ENCODE measurements at places on chromosomes 2 and 18.
A peak's percentile ranks its signal among the peaks of the same experiment; 100 is the strongest.

- no peak for DNase-seq
Observed at GRCh38 chr2:10733566-10733925, 12.1 kb downstream of the ATP6V1C2 start.

DNA sequence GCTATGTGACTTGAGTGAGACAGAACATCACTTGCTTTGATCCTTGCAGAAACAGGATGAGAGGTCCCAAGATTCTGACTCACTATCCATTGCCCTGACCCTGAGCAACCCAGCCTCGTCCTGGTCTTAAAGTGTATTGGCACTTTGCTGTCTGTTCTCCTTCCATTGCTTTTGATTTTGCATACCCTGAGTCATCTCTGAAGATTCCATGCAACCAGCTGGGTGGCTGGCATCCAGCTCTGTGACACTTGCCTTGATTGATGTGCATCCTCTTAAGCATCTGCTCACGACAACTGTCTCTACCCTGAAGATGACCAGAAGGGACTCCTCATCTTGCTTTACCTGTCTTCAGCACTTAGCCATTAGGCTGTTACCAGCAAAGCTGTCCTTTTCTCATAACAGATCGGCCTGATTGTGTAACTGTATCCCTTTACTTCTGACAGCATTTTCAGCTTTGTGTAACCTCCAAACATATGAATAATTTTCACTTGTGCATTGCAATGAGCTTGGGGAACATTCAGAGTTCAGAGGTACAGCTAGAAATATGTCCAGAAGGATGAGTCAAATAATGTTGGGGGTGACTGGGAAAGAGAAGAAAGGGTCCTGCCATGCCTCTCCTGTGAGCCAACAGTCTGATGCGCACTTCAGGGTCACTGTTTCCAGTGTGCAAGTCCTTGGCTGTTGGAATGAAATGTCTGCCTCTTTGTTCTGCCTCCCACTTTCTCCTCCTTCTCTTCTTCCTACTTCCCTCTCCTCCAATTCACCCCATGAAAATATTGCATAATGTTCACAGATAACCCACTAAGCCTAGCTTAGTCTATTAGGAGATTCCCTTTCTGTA, 249.7 kb upstream of the OSR1 start:
- DNase-seq: no peak

GRCh38 chr18:57780706-57781347, 22.3 kb downstream of the ATP8B1 start:
- DNase-seq: no peak

DNA sequence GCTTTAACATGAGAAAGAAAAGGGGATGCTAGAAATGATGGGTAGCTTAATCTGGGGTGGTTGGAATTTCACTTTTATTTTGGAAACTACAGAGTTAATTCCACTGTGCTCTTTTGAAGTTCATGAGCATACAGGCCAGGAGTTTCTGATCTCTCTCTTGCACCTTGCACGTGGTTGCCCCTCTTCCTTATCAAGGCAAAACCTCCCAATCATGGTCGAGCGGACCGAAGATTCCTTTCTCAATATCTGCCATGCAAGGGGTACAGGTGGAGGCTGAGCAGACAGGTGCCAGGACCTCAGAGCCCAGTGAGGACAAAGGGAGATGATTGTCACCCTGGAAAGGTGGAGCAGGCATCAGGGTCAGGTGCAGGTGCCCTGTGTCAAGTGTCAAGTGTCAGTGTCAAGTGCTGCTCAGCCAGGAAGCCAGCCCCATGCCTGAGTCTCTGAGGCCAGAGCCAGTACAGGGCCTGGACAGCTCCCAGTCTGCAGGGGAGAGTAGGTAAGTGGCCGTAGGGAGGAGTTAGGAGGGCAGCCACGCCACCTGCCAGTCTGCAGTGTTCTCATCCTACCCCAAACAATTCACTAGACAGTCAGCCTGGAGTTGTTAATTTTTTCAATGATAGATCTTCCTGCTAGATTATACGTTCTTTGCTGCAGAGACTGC, 42.2 kb downstream of the LPIN1 start:
- no peak for DNase-seq

DNA sequence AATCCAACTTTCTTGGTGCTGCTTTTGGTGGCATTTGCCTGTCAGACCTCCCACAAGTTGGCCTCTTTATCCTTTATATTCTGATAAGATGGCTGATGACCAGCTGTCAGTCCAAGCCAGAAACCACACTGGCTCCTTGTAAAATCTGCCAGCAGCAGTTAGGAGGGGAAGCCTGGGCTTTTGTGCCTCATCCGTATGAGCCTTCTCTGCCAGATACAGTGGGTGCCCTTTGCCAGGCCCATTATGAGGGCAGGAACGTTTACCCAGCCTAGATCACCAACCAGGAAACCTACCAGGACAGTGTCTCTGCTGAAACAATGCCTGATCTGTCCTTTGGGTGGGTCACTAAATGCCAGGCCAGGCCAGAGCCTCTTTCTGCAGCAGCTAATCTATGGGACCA, 202.9 kb upstream of the SP5 start:
- DNase-seq: no peak

DNA sequence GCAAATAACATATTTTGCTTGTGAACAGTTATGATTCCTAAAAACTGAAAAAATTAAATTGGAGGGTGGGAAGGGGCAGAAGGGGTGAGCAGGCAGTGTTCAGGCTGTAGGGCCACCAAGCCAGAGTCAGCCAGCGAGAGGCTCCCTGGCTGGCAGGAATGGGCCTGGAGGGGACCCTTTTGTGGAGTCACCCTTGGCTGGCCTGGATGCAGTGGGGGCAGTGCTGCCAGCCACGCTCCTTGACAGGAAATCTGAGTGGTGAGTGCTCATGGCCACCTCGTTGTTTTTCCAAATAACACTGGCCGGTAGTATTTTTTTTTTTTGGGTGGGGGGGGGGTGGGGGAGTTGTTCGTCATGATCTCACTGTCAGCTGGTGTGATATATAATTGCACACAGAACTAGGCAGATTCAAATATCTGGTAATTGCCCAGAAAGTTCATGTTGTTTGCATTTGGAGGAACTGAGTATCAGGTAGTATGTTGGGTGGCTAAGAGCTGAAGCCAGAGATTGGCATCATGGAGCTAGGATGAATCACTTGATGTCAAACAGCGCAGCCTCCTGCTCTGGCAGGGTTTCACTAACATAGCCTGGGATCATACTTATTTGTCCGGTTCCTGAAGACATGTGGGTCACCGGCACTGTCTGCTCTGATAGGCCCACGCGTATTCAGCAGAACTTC, 160.0 kb downstream of the PTGR3 start:
- no peak for DNase-seq

DNA sequence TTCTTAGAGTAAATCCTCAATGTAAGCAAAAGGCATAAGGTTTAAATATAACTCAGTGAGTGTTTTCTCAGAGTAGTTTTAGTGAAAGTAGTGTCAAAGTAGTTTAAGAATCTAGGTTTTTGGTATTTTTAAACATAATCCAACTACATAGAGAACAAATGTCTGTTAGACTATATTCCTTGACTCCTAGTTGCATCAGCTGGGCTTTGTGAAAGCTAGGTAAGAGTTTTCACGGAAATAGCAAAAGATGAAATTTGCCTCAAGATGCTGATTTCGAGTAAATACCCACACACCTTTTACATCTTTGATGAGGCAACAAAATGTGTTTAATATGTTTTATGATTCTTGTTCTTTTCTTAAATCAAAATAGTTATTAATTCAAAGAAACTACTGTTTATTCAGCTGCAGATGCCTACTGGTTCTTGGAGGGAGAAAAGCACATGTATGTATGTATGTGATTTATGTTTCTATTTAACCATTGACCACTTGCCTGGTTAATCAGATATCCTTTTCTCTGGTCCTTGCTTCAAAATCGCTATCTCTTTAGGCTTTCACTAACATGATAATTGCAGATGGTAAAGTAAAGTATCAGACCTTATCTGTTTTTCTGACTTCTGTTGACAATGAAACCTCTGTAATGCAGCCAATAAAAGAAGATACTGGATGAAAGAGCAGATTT, 117.4 kb upstream of the NOSTRIN start:
- DNase-seq: no peak

DNA sequence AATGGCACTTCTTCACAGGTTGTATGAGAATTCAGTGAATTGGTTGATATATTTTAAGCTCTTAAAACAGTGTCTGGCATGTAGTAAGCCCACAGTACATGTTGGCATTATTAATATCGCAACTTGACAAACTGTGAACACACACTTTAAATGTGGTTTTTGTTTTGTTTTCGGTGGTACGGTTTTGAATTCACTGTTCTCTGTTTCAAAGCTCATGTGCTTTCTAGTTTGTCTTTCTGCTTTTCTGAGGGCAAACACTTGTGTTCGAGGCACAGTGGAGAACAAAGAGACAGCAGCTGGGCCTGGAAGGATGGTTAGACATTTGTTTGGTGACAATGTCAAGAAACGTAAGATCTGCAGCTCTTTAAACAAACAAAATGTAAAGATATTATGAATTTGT, 276.5 kb upstream of the MC4R start:
- DNase-seq: no peak

DNA sequence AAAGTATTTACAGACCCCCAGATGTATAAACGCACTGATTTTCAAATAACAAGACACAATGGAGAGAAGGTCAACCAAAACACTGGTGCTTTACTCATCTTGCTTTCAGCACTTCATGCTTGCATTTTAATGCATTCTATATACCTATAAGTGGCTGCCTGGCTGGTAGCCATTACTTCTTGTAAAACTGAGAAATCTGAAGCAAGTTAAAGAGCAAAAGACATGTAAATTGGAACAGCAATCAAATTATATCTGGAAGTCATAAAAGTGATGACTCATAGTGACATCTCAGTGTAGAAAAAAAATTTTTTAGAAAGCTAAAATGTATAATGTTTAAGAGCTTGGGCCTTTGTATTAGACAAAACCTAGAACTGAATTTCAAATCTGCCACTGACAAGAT, 106.2 kb downstream of the CCDC141 start:
- DNase-seq: no peak

DNA sequence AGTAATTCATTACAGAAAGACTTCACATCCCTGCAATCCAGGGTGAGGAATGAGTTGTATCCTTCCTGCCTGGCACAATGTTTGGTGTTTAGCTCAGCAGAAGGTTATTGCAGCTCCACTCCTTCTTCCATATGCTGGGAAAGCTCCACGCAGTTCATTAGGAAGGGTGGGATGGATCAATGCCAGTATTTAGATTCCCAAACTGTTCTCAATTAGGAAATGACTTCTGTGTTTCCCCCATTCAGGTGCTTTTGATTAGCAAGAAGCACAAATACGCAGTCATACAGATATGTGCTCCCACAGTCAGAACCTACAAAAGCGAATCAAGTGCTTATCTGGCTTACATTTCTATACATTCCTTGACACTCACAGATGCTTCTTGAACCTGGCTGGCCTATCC, 340.6 kb downstream of the NYAP2 start:
- no peak for DNase-seq

- no peak for DNase-seq
Observed at GRCh38 chr18:1665079-1665478, 760.4 kb downstream of the ADCYAP1 start.

- DNase-seq: no peak
Observed at GRCh38 chr2:11056614-11057013, 98.7 kb upstream of the SLC66A3 start.

DNA sequence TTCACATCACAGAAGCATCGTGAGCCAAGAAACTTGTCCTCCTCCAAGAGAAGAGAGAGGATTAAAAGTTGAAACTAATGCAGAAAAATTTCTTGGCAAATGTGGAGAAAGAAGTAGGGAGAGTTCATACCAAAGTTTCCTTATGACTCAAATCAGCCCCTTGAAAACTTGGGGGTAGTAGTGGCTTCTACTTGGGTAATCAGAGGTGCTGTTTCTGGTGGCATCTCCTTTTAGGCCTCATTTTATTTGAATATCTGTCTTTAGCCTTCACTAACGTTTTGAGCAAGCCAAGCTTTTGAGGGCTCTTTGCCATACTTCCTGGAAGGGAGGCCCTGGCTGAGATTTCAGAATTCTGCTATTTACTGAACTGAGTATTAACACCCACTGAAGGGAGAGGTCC, 515.3 kb upstream of the MEX3C start:
- DNase-seq: no peak

DNA sequence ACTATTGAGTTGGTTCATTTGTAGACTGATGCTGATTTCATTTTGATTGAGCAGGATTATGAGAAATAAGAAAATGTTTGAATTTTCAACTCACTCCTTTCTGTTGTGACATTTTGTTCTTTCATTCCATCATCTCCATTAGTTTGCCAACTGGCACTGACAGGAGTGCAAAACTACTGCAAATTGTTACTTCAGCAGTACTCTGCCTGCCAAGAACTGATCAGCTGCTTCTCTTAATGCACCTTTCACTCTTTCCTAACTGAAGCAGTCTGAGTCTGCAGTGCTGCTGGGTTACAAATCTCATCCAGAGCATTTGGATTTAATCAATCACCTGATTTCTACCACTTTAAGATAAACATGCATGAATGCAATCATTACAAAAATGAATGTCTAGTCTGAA, 70.9 kb downstream of the TMEFF2 start:
- DNase-seq: no peak

DNA sequence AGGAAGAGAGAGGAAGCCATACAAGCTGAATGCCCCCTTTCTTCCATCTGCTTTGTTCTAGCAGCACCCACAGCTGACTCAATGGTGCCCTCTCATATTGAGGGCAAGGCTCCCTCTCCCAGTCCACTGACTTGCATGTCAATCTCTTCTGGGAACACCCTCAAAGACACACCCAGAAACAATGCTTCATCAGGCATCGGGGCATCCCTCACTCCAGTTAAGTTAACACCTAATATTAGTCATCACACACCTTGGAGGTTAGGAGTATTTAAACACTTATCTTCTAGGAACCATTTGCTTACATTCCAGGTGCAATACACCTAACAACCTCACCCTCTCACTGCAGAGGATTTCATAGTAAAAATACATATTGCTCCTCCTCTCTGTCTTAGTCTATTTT, 993.5 kb upstream of the DDX18 start:
- DNase-seq: no peak

GRCh38 chr2:197677483-197677882, 2.1 kb upstream of the RFTN2 start:
- no peak for DNase-seq

- no peak for DNase-seq
Observed at GRCh38 chr2:215110918-215111317, 27.5 kb downstream of the ABCA12 start.

DNA sequence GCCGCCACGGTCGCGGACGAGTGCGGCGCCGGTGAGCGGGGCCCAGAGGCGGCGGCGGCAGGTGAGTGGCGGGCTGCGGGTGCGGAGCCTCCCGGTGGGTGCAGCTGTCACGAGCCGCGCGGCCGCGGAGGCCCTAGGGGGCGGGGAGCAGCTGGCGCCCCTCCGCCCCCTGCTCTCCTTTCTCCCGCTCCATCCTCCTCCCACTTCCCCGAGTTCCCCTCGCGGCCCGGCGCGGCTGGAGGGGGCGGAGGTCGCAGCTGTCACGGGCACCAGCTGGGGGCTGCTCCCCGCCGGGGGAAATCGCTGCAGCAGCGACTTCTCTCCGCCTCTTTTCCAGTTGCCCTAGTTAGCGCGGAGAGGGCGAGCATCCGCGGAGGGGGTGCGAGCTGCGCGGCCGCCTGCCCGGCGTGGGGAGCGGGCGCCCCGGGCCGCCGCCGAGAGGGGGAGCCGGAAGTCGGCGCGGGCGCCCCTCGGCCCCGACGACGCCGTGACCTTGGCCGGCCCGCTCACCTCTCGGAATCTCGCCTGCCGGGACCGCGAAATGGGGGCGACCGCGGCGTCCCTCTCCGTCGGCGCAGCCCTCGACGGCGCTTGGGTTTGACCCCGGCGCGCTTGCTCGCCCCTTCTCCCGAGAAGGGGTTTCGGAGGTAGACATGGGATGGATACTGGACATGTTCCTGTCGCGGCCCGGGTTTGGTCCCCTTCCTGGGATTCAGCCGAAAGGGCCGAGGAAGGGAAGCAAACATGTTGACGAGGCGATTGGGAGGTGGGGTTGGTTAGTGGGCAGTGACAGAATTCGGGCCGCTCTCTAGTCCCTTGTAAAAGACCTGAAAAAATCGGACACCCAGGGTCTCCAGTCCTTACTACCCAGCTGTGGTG, 727 bp downstream of the NCOA1 start:
- peak; percentile 19 for DNase-seq

Data from stimulated activated CD4-positive, alpha-beta T cell treated with anti-CD3 and anti-CD28 coated beads, Interleukin-1b, Interleukin-23, amount 100 ng/mL, for 24 hours (primary cell).